Central memory CD4-positive, alpha-beta T cell (primary cell): ENCODE measurements at places on chromosomes 16 and 17.

- no peak for DNase-seq
Observed at GRCh38 chr17:78263063-78263735, 31.8 kb downstream of the TMEM235 start.

GRCh38 chr16:72066747-72067146 lies 3.7 kb downstream of the HPR start:
- no peak for DNase-seq

DNA sequence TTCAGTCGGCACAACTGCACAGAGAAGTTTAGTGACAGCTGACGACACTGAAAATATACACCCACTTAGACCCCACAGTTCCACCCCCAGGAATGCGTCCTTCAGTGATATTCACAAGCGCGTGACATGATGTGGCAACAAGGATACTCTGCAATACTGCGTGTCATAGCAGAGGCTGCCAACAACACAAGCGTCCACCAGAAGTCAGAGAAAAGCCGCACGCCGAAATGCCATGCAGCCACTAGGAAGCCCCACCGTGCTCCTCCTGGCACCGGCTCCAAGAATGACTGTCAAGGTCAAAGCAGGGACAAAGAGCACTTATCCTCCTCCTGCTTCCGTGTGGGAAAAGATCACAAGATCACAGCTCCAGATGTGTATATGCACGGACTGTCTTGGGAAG lies 3.5 kb downstream of the ATP2A3 start:
- no peak for DNase-seq

GRCh38 chr17:31919802-31920525 lies 16.8 kb upstream of the SUZ12 start:
- no peak for DNase-seq

- no peak for DNase-seq
Observed at GRCh38 chr16:79612207-79612606, 11.7 kb upstream of the MAF start.

DNA sequence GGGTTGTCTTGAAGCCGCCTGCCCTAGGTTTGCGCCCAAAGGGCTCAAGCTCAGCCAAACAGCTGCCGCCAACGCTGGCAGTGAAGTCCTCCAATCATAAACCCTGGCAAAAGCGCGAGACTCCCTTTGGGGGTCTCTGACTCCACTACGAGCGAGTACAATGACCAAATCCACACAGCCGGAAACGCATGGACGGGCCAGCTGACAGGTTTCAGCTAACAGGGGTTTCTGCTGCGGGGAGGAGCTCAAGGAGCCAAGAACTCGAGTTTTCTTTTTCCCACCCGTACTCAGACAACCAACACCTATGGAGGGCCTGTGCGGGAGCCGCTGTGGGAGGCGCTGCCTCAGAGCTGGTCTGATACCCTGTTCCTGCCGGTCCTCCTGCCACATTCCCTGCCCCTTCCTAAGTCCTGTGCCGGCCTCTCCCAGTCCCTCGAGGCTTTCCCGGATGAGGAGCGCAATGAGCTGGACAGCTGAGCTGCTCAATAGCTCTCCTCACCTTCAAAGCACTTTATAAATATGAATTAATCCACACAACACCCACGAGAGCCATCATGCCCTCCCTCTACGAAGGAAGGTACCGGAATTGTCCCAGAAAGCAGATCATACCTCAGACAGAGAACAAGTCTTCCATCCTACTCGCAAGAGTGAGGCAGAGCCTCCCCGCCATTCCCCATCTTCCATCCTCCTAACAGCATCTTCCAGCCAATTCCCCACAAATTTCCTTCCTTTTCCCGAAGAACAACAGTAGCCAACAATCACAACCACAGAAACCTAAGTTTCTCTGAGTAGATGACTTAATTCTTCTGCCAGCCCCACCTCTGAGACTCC lies 6.1 kb downstream of the ABR start:
- DNase-seq = no peak

DNA sequence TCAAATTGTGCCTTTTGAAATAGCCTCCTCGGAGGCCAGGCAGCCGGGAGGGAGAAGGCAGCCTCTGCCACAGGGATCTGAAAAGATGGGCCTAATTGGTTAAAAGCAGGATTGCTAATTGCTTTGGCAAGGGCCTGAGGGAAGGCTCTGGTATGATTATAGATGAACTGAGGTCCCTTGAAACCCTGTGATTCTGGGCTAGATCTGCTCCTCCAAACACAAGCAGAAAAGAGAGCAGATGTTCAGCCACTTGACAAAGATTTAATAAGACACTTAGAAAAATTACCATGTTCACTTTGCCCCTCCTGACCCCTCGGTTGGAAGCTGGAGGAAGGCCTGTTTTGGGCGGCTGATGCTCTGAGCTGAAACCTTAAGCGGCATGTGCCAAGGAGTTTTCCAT lies 209.5 kb upstream of the MPHOSPH6 start:
- DNase-seq = no peak

DNA sequence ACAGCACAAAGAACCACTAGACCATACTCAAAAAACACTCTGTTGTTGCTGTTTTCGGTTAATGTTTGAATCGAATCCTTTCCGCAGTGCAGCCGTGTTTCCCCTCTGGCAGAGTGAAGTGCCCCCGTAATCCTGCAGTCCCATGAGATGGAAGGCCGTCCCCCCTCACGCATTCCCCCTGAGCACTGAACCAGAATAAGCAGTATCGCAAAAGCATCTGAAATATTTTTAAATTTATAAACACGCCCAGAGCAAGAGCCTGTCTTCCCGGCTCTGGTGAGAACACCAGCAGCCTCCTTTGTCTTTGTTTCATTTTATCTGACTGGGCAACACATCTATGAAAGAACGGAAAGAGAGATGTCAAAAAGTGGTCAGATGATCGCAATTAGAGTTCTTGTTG lies 121.0 kb upstream of the ADAMTS18 start:
- no peak for DNase-seq

DNA sequence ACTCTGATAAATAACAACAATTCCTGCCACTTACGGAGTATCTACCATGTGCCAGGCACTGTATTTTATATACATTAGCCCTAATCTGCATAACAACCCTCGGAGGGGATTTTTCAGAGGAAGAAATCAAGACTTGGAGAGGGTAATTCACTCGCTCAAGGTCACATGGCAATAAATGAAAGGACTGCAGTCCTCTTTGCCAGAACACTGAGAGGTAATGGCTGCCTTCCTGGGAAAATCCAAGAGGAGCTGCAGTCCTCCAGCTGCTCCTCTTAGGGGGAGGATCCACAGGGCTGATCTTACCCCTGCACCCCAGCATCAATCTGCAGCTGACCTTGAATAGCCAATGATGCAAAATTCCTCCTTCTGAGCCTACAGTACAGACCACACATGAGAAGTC lies 114.1 kb upstream of the RPL38 start:
- DNase-seq = no peak

DNA sequence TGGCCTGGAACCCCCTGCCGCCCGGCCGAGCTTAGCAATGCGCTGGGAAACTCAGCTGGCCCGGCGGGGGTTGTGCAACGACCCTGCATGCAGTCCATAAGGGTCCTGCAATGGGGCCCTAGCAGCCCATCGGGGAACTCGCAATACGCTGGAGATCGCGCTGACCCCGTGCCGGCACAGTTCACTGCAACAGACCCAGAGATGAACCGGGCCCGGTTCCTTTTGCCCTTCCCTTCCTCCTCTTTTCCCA lies 375 bp downstream of the SLC25A11 start:
- no peak for DNase-seq

- no peak for DNase-seq
Observed at GRCh38 chr16:48382131-48382530, 3.1 kb downstream of the SIAH1 start.

- no peak for DNase-seq
Observed at GRCh38 chr17:21218101-21218500, 4.1 kb upstream of the TMEM11 start.

DNA sequence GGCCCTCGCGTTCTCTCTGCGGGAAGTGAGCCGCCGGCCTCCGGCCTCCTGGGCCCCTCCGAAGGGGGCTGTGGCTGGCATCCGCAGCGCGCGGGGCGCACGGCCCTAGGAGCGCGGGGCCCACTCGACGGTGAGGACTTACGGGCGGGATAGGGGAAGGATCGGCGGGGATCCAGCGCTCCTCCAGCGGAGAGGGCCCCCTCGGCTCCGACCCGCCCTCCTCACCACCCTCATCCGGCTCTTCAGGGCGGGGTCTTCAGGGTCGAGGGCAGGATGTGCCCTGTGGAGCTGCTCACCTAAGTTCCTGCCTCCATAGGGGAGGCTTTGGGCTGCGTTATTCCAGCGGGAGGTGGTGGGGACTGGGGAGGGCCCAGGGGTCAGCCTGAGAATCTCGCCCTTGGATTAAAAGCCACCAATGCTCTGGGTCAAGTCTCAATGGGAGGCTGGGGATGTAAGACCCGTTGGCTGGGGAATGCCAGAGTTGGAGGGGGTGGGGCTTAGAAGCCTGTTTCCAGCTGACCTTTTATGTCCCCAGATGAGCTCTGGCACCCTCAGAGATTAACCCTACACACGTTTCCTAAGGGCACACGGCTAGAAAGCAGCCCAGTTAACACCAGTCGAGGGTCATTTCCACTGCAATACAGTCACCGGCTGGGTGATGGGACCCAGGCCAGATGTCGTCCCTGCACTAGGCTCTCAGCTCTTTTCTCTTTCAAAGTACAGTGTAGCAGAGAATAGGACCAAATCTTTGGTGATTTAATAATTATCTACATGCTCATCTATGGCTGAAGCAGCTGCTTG lies 13.4 kb downstream of the TBX2 start:
- DNase-seq = no peak

DNA sequence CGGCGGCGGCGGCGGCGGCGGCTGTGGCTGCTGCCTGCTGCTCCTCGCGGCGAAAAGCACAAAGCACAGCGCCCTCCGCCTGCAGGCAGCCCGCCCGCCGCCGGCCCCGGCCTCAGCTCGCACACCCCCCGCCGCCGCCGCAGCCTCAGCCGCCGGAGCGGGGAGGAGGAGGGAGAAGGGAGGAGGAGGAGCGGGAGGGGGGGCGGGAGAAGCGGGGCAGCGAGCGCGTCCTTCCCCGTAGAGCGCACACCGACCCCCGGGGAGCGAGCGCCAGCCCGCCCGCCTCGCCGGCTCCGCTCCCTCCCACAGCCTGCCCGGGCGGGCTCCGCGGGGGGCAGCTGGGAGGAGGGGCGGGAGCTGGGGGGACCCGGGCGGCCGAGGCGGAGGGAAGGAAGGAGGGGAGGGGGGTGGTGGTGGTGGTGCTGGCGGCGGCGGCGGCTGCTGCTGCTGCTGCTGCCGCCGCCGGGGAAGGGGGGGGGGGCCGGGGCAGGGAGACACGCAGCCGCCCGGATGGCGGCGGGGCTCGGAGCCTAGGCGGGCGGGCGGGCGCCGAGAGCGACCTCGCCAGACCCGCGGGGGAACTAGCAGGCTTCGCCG lies at the start of gene UBTF:
UBTF (minus strand) TSS at position 60 of the 597 bp plus-strand sequence. CDS start 1,446 bp downstream, outside the sequence.
- DNase-seq = peak; percentile 77

DNA sequence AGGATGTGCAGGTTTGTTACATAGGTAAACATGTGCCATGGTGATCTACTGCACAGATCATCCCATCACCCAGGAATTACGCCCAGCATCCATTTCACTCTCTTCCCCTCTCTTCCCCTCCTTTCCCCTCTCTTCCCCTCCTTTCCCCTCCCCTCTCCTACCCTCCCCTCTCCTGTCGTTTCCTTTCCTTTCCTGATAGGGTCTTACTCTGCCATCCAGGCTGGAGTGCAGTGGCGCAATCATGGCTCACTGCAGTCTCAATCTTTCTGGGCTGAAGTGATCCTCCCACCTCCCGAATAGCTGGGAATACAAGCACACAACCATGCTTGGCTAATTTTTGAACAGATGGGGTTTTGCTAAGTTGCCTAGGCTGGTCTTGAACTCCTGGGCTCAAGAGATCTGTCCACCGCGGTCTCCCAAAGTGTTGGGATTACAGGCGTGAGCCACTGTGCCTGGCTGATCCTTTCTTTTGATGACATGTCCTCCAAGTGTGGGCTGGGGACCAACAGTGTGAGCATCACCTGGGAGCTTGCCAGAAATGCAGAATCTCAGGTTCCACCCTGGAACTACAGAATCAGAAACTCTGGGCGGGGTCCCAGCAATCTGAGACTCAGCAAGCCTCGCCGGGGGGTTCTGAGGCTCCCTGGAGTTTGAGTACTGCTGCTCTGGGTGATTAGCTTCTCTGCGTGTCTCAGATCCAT lies 10.8 kb downstream of the ATP2C2 start:
- no peak for DNase-seq

- no peak for DNase-seq
Observed at GRCh38 chr16:4765511-4766474, 1.2 kb downstream of the ZNF500 start.

GRCh38 chr17:3033741-3034577 lies 29.4 kb downstream of the OR1D5 start:
- no peak for DNase-seq

DNA sequence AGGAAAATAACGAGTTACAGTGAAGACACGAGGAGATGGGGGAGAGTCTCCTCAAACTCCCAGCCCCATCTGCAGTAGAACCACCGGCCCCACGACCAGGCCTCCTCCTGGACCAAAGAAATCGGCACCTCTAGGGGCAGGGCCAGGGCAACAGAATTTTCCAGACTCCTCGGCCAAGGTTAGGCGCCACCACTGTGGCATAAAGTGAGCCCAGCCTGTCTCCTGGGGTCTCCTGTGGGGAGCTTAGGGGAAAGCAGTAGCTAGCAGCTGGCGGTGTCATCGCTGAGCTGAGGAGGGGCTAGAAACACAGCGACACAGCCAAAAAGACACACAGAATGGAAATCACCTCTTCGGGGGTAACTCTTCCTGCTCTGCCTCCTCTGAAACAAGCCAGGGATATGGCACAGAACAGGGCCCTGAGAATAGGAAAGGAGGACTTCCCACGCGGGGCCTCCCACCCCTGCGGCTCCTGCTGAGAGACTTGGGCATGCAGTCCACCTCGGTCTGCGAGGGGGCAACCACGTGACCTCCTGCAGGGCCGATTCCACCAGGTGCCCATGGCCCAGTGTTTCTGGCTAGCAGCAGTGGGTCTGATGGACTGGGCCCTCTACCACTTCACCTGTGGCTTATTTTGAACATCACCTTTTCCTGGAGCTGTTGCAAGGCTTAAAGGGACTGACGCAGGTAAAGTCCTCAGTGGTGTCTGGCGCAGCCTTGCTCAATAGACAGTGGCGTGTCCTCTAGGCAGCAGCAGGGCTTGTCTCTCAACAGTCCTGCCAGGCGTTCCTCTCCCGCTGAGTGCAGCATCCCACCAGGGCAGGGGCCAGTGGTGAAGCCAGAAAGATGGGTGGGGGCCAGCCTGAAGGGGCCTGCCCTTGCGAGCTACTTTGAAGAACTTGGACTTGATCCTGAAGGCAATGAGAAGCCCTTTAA lies 6.7 kb upstream of the GINS2 start:
- DNase-seq = no peak

DNA sequence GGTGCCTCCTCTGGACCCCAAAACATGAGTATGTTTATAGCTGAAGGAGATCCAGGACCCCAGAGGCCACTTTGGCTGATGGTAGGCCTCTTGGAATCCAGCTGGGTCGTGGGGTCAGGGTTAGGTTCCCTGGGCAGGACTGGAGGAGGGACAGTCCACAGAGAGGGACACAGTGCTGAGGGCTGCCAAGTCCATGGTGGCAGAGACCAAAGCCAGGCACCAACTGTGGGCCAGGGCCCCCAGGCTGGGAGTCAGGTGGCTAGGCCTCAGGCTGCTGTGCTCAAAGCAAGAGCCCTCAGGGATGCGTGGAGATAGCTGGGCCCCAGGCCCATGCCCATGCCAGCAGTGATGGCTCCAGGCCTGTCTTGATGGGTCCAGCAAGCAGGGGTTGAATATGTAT lies 44.1 kb downstream of the RAB11FIP4 start:
- no peak for DNase-seq

GRCh38 chr16:86075488-86075785 lies 176.5 kb downstream of the IRF8 start:
- no peak for DNase-seq
